ENCODE measurements at places on chromosomes 16 and 17.

DNA sequence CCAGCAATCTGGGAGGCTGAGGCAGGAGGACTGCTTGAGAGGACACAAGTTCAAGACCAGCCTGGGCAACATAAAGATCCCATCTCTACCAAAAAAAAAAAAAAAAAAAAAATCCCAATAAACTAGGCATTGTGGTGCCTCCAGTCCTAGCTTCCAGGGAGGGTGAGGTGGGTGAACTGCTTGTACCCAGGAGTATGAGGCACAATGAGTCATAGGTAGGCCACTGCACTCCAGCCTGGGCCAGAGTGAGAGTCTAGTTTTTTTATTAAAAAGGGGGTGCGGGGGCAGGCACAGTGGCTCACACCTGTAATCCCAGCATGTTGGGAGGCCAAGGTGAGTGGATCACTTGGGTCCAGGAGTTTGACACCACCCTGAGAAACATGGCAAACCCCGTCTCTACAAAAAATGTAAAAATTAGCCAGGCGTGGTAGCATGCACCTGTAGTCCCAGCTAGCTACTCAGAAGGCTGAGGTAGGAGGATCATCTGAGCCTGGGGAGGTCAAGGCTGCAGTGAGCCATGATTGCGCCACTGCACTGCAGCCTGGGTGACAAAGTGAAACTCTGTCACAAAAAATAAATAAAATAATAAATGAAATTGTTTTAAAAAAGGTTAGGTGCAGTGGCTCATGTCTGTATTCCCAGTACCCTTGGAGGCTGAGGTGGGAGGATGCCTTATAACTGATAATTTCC is 7.8 kb upstream of the CHST6 start:
- DNase-seq = no peak

DNA sequence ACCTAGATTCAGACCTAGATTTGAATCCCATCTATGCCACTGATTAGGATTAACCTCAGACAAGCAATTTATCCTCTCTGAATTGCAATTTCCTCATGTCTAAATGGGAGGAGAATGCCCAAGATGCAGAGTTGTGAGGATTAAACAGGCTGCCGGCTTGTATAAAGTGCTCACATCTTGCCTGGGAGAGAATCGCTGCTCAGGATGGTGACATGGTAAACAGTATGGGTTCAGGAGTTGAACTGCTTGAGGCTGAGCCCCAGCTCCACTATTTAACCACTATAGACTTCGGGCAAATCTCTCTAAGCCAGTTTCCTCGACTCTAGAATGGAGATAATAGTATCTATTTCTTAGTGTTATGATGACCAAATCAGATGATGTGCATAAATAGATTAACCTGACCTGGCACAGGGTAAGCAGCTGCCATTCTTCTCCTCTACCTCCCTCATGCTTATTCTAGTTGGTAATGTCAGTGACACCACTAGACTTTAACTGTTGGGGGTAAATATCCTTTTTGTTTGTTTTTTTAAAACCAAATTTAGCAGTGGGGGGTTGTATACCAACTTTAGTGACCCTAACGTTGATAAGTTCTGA is 732 bp upstream of the RPL27 start:
- DNase-seq = no peak

DNA sequence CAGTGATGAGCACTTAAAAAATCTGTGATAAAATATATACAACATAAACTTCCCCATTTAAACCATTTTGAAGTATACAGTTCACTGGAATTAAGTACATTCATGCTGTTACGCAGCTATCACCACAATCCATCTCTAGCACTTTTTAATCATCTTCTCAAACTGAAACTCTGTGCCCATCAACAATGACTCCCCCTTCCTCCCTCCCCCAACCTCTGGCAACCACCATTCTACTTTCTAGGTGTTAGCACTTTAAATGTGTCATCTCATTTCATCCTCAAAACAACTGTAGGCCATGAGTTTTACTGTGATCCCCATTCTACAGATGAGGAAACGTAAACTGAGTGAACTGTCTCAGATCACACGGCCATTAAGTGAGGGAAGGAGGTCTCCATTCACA is 13.8 kb upstream of the TMEM98 start:
- DNase-seq = no peak

DNA sequence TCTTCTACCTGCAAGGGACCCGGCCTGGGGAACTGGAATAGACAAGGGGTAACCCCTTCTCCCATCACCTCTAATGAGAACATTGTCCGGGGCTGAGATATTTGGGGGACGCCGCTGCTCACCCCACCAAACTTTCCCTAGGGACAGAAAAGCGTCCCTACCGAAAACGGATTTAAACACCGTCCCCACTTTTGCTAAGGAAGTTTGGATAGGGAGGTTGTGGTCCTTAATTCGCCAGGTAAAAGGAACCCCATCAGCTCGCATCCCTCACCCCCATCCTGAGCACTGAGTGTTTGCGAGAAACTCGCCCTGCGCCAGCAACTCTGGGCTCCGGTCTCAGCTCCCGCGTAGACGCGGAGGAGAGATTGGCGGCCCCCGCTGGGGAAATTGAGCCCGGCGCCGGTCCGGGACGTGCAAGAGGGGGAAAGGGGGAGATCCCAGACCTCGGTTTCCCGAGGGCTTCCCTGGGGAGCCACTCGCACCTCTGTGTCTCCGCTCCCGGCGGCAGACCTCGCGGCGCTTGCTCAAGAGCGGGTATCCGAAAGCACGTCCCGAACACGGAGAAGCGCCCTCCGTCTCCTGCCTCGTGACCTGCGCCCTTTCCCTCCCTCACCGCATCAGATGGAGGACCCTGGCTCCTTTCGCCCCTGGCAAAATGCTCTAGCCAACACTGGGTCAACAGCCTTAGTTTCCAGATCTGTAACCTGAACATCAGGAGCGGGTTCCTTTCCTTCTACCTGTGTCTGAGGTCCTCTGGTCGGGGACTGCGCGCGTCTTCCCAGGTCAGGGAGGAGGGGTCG is 3.1 kb upstream of the SOX9 start:
- no peak for DNase-seq

DNA sequence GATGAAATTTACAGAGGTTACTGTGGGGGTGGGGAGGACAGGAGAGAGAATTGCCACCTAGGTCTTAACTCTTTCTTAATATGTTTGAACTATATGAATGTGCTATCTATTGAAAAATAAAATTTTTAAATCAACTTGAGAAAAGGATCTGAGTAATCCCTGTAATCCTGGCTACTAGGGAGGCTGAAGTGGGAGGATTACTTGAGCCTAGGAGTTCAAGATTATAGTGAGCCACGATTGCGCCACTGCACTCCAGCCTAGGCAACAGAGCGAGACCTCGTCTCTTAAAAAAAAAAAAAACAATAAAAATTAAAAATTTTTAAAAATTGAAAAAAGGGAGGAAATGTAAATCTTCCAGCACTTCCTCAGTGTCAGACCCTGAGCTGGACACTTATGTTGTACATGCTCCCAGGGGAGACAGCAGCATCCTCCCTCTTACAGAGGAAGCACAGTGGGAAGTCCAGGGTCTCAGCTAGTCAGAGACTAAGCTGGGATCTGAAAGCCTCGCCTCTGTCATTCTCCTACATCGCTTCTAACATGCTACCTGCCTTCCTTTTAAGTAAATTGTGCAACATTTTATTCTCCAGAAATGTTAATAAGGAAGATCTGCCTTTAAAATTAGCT is 21.9 kb downstream of the PMM2 start:
- no peak for DNase-seq
